Stimulated activated CD4-positive, alpha-beta T cell treated with anti-CD3 and anti-CD28 coated beads, TNF-alpha, amount 100 ng/mL, for 48 hours (primary cell): ENCODE measurements at places on chromosomes 16 and 17.

GRCh38 chr17:9897372-9897968 lies 7.6 kb downstream of the RCVRN start:
- no peak for DNase-seq

DNA sequence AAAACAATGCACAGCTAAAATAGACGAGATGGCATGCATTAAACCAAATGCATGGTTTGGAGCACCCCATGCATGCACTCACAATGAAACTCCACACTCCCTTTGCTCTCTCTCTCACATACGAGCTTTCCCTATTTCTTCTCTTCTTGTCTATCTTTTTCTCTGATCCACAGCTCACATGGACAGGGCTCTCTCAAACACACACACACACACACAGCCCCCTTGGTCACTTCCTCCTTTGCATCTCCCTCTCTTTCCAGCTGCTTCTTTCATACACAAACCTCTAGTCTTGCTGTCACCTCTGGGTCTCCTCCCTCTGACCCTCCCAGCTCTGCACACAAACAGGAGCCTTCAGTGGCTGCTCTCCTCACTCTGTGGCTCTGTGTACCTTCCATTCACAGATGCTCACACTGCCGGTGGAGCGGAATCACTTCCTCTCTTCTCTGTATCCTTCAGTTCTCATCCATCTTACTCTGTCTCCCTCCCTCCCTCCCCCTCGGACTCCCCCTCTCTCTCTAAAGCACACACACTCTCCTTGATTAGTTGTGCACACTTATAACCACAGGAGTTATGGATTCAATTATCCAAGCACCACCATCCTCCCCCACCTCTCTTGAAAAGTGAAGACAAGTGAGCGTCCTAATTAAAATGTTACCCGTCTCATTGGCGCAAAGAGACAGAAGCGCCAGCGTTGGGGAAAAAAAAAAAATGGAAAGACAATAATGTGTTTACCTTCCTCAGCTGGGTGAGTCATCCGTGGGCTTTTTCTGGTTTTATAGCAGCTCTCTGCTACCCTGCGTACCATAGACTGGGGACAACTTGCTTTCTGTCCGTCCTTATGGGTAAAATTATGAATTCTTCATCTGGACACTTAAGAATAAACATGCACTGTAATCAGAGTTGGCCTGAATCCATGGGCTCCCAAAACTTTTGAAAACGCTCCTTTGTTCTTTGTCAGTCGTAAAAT lies 90.8 kb downstream of the SHISA6 start:
- DNase-seq: no peak

DNA sequence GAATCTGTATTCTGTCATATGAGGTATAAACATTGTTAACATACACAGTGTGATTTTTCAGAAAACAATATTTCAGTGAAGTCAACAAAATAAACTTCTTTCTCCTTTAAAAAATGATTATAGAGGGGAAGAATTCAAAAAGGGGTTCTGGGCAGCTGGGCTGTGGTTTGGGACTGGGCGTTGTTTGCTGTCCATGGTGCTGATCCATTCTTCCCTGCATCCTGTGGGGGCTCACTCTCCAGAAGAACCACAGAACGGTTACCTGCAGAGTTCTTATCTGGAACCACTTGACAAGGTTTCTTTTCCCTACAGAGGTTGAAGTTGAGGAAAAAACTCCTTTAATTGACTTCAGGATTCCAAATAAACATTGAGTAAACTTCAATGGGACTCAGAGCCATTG lies 1091.0 kb downstream of the CDH8 start:
- DNase-seq: no peak

- DNase-seq: no peak
Observed at GRCh38 chr16:68961778-68962402, 118.6 kb downstream of the TANGO6 start.

GRCh38 chr16:31458073-31458843 lies 1.0 kb upstream of the ARMC5 start:
- no peak for DNase-seq

- no peak for DNase-seq
Observed at GRCh38 chr16:23975293-23975692, 139.5 kb downstream of the PRKCB start.

DNA sequence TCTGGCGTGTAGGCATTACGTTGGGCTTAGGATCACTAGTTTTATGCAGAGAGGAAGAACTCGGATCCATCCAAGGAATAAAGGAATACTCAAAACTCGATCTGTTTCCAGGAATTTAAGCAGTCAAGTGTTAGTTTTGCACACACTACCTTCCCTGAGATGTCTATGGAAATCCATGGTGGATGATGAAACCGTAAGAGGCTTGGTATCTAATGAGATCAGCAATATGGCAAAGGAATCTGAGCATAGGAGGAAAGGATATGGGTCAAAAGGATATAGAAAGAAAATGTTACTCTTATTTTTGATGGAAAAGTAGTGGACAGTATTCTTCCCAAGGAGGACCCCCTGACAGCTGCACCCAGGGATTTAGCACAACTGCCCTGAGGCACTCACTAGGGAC lies 59.6 kb downstream of the SMG6 start:
- DNase-seq: no peak

GRCh38 chr16:13436641-13437412 lies 483.1 kb upstream of the ERCC4 start:
- DNase-seq: no peak

DNA sequence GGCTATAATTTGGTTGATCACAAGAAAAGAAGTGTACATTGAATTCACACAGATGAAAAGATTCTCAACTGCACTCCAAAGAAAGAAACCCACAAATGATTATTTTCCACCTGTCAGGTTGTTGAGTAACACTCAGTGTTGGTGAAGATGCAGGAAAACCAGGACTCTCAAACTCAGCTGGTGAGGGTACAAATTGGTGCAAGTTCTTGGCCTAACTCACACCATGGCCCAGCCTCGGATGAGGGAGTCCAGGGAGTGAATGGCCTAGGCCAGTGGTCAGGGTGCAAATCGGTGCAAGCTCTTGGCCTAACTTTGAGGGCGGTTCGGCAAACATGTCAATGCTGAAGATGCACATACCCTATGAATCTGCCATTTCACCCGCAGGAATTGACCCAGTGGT lies 8.6 kb downstream of the SCNN1B start:
- DNase-seq: no peak

DNA sequence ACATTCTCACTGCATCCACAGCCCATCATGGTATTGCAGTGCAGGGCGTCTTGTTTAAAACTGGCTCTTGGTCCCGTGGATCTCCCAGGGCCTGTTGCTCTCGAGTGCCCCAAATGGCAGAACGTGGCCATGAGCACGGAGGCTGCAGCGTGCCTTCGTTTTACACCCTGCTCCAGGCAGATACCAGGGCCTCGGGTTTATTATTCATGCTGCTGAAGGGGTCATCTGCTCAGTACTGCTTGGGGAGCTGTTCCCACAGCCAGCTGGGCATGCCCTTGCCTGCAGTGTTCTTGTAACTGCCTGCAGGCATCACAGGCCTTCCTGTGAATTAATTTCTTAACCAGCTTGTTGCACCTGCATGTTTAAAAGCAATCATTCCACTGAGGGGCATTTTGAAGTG lies 129.7 kb upstream of the CHMP6 start:
- DNase-seq: peak; percentile 40

DNA sequence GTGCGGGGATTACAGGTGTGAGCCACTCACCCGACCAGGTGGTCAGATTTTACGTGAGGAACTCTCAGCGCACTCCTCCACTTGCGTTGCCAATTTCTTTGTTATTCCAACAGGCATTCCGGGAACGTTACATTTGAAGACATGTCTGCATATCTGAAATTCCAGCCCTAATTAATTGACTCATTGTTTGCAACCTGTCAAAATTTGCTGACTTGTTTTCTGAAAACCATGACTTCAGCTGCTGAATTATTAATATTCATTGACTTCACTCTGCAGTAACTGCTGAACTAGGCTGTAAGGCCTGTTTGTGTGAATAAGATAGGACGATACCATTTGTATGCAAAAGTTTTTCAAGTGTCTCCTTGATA lies 16.6 kb downstream of the G6PC1 start:
- DNase-seq: no peak

GRCh38 chr17:59353106-59353854 lies 21.8 kb downstream of the YPEL2 start:
- no peak for DNase-seq

- peak; percentile 34 for DNase-seq
Observed at GRCh38 chr17:9291912-9292560, 270.7 kb downstream of the NTN1 start.

DNA sequence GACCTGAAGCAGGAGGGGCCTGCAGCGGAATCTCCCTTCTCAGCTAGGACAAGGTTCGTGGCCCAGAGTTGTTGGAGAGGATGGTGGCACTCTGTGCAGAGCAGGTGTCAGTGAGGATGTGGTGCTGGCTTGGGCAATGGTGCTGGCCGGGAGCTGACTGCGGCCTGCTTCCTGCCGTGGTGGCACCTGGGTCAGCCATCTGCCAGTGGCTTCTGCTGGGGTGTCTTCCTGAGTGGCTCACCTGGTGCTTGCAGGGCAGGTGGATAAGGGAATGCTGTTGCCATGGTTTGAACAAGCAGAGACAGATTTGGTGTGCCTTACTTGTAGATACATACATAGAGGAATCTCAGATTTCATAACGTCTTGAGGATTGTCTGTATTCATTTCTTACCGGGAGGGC lies 69.6 kb downstream of the SEC14L1 start:
- no peak for DNase-seq

DNA sequence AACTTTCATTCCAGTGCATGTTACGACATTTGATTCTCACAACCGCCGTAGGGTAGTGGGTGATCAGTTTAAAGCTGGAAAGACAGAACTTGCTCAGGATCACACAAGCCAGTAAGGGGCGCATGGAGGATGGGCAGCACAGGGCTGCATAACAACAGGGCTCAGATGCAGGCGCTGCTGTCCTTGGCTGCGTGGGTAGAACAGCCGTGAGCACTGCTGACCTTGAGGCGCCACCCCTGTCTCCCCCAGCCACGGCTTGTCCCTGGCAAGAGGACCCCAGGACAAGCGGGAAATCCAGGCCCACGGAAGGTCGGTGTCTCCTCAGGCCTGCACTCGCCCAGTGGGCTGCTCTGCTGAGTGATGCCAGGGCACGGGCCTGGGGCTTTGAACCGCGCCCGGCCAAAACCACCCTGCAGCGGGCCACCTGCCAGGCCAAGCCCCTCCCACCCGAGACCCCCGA lies 84.7 kb downstream of the LMF1 start:
- DNase-seq: no peak

DNA sequence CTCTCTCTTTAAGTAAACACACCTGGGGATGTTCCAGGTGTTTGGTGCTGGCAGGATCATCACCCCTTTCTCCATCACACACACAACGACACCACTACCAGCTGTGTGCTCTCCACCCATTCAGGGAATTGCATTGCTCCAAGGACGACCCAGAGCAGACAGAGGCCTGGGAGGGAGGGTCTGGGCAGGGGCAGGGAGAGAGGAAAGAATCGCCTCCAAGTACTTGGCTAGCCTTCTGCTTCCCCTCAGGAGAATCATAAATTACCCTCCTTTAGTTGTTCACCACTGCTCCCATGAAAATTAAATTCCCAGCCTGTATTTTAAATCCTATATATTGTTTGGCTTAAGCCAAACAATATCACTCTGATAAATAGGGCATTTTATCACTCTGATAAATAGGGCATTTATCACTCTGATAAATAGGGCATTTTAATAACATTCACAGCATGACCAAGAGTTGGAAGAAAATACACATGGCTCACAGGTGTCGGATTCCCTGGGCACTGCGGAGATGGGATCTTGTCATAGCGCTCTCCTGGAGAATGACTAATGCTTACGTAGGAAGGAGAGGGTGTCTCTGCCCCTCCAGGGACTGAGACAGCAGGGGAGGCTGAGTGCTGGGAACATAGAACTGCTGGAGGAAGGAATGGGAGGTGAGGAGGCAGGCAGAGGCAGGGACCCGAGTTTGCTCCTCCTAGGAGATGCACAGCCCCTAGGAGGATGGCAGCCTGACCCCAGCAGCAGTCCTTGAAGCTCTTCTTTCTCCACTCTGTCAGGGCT lies 673.6 kb downstream of the HS3ST4 start:
- DNase-seq: no peak

- DNase-seq: no peak
Observed at GRCh38 chr17:76150712-76151622, 9.9 kb upstream of the FOXJ1 start.

DNA sequence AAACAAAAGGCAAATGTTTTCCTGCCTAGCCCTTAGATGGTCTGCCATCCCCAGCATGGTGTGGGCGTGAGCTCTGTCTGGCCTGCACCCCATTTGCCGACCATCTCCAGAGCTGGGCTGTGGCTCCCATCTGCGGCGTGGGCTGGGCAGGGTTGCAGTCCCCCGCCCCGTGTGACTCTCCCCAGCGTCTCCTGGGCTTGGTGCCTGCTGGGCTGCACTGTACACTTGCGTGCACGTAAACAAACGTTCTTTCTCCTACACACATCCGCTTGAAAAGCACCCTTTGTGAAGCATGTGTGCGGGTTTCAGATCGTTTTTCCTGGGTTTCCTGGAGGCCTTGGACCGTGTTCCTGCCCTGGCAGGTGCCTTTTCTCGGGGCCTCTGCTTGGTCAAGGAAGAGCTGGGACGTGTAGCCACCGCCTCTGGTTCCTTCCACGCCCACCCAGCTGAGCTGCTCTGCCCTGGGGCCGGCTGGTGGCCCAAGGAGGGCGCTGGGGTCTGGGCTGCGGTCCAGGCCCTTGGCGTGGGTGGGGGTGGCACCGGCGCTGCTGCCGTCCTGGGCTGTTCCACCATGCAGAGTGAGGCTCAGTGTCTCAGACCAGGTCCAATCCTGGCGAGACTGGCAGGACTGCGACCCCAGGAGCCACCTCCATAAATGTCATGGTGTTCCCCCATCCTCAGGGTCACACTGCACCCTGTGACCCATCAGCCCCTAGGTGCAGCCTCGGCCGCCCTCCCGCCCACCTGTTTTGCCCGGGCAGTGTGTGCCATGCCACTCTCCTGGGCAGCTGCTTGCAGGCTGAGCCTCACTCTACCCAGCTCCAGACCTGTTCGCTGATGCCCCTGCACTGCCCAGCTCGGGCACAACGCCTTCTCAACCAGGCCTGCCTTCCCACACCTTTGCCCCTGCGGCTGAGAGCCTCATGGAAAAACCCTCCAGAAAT lies 9.9 kb upstream of the BAIAP3 start:
- no peak for DNase-seq

GRCh38 chr16:14070555-14070876 lies 603 bp upstream of the MRTFB start:
- DNase-seq: no peak

DNA sequence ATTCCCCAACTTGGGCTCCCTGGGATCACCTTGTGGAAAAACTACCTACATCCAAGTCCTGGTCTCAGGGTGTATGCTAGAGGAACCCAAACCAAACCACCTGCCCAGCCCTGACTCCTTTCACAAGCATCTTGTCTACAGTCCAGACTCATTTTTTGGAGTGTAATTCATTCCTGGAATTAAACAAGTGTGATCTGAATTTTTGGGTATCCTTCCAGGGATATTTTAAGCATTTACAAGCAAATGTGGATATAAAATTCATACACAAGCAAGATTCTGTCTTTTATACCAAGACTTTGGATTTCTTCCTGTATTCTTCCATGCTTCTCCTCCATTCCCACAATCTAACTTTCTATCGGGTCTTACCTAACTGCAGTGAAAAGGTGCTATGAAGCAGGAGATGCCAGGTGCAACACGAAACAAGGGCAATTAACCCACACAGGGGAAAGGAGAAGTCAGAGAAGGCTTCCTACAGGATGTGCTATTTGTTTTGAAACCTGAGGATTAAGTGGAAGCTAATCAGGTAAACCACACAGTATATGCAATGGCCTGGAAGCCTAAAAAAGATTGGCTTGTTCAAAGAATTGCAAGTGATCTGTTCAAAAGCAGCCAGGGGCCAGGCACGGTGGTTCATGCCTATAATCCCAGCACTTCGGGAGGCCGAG lies 417.2 kb upstream of the C16orf82 start:
- no peak for DNase-seq

- DNase-seq: no peak
Observed at GRCh38 chr16:89291776-89292175, 74.3 kb downstream of the ZNF778 start.
